Stimulated activated CD4-positive, alpha-beta T cell treated with anti-CD3 and anti-CD28 coated beads, Interleukin-4, amount 100 ng/mL, for 24 hours (primary cell): ENCODE measurements at places on chromosomes 6 and 20.

DNA sequence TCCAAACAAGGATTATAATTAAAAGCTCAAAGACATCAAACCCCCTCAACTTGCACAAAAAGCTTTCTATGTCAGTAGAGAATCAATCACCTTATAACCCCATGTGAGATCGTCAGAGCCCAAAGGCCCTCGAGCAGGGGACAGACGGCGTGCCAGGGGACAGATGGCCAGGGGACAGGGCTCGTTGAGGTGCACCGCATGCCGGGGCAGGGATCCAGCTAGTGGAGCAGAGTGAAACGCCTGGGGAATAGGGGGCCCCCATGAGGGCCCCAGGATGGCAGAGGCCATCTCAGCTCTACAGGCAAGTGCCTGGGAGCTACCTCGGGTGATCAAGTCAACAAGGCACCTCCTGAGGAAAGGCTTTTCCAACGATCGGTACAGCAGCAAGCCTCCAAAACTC is 28.6 kb downstream of the DIDO1 start:
- no peak for DNase-seq

DNA sequence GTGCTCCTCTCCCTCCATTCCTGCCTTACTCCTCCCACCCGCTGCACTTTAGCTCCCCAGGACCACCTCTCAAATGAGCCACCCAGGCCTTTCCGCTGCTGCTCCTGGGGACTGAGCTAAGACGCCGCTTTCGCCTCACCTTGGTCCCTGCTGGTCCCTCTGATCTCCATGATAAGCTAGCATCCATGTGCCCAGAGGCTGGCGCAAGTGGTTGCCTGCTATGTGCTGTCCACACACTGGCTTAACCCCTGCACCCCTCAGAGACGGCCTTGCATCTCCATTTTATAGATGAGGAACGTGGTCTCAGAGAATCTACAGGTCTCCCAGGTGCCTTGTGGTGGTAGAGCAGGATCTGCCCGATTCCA is 160.1 kb upstream of the PMEPA1 start:
- DNase-seq, result no peak

DNA sequence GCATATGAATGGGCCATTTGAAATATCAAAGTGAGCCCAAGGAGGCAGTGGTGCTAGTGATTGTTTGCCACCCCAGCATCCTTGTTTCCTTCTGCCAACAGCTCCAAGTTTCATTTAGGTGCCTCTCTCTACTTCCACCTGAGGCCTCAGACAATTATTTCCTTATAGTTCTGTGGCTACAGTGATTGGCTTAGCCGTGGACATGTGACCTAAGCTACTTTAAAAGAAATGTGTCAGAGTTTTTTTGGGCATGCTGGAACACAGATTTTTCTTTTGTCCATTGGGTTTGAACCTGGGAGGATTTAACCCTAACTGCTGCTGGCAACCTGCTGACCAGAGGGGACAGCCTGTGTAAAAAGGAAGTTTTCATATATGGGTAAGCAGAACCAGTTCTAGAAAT is 319.4 kb downstream of the CD109 start:
- no peak for DNase-seq

GRCh38 chr6:56435326-56435725 is 187.9 kb upstream of the COL21A1 start:
- no peak for DNase-seq

DNA sequence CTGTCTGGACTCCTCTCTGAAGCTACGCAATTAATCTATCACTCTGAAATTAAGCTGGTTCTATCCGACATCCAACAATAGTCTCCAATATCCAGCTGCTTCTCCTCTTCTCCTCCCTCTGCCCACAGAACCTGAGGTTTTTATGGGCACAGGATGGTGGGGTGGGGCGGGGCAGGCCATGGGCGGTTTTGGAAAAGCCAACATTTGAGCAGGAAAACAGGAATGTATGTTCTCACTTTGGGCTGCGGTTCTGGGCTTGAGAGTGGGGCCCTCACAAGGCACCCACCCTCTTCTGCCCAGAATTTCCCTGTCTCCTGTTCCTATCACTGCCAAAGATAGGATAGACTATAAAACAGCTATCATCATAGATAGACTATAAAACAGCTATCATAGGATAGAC is 1144.2 kb downstream of the EPHA7 start:
- no peak for DNase-seq

DNA sequence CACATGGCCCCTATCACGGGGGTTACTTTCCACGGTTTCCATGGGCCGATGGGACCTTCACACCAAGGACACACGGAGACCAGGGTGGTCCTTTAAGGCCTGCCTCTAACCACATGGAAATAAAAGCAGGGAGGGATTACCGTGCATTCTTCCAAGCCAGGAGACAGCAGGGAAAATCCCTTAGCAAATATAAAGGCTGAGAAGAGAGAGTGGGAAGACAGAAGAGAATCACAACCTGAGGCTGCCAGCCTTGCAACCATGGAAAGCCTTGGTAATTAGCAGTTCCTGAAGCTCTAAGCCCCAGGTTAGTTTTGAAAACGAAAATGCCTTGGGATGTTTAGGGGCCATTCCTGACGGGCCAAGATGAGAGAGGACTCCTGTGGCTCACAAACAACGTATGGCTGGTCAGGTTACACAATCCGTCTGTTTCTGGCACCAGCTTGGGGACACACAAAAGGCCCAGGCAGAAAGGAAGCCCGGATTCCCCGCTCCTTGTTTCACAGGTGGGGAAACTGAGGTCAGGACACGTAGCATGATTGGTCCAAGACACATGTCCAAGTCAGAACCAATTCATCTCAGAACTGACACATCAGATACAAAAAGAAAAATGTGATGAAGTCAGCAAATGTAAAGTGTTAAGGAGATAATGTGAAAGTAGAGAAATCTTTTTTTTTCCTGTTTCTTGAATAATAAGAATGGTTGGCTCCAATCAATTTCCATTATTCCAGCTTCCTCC is 2.8 kb downstream of the PREX1 start:
- DNase-seq, result no peak

- DNase-seq, result no peak
Measured at GRCh38 chr6:154909311-154909710, 85.8 kb upstream of the TIAM2 start.

DNA sequence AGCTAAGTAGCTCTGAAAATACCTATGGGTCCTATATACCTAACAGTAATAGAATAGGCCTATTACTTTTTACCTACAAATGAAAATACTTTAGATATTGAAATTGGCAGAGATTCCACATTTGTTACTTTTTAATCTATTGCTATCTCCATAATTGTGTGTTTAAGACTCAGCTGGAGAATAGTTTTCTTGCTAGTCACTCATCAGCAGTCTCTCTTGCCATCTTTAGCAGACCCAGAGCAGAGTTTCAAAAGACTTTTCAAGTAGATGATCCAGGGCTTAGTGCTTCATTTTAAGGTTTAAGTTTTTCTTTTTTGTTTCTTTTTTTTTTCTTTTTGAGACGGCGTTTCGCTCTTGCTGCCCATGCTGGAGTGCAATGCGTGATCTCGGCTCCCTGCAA is 12.9 kb downstream of the ANKS1A start:
- DNase-seq, result no peak
